Left lobe of liver (tissue), 2 donors: ENCODE measurements at places on chromosomes 2 and 18. TPM values are rescaled to one million over a fixed set of nuclear protein-coding genes. Genes with fewer than 3 reads are reported as not detected.
A peak's percentile ranks its signal among the peaks of the same experiment; 100 is the strongest.

GRCh38 chr2:75606761-75607399 is 39.7 kb upstream of the MRPL19 start:
- DNase-seq: no peak

DNA sequence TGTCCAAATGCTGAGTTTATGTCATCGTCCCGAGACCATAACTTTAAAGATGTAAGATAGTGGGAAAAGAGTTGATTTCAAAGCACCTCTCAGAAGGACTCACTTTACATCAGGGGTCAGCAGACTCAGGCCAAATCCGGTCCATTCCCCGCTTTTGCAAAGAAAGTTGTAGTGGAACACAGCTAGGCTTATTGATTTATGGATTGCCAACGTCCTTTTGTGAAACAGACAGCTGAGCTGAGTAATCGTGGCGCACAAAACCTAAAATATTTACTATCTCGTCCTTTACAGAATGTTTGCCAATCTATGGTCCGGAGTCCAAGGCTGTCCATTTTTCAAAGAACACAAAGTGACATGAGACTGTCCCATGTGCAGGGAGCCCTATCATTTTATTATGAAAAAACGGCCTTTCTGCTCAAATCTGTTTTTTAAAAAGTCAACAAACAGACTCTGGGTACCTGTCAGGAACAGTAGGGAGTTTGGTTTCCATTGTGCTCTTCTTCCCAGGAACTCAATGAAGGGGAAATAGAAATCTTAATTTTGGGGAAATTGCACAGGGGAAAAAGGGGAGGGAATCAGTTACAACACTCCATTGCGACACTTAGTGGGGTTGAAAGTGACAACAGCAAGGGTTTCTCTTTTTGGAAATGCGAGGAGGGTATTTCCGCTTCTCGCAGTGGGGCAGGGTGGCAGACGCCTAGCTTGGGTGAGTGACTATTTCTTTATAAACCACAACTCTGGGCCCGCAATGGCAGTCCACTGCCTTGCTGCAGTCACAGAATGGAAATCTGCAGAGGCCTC is at the start of gene IL1RN:
Gene IL1RN (plus strand): TSS at position 754 of the 801 bp plus-strand sequence. CDS start 27 bp downstream, at position 781.
- DNase-seq: peak; percentile 73

DNA sequence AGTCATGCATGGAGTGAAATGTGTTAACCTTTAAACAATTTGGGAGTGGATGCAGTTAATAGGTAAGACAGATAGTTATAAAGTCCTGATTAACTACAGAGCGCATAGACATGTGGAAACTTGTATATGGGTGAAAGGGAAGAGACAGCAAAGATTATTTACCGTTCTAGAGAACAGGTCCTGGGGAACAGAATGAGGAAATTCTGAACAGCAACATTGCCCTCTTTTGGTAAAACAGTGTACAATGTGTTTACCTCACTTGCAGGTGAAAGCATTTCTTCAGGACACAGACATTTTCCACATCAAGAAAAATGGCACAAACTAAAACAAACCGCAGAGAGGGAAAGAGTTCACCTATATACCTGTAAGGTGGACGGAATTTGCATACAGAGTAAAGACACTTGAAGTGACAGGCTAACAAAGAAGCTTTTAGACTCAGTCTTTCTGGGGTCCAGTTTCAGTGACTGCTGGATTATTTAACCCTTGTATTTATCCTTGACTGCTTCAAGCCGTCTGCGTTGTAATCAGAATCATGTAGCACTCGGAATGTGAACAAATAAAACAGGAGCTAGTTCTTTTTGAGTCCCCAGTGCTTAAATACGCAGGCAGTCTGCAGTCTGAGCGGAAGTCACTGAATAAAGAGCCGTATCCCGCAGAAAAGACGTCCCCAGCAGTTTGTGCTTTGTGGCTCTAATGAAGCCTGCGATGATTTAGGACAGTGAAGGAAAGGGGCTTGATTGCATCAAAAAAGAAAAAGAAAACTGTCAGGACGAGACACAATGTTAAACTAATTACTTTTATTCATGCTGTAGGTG is 364.8 kb upstream of the GALNT5 start:
- no peak for DNase-seq

GRCh38 chr2:237723602-237724001 is 75.0 kb upstream of the RBM44 start:
- DNase-seq: peak; percentile 36

DNA sequence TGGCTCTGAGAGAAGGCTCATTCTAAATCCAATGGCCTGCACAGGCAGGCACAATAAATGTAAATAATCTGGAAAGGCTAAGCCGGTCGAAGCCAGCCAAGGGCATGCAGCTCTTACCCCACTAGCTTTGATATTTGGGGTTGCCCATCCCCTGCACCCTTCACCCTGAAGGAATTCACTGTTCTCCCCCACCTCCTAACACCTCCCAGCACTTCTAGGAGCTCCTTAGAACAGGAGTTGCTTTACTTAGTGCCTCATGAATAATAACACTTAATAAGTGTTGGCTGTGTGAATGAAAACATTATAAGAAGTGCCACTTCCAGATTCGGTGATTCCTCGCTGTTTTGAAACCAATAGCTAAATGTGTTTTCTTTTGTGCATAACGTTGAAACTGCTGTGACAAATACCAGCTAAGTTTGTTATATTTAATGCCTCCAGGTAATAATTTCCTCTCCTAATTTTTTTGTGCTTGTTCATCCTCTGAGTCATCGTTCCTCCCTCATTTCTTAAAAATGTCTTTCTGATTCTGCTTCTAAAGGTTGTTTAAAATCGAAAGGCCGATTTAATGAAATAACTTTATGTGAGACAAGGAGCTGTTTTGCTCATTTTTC is 458.8 kb downstream of the METTL4 start:
- no peak for DNase-seq

DNA sequence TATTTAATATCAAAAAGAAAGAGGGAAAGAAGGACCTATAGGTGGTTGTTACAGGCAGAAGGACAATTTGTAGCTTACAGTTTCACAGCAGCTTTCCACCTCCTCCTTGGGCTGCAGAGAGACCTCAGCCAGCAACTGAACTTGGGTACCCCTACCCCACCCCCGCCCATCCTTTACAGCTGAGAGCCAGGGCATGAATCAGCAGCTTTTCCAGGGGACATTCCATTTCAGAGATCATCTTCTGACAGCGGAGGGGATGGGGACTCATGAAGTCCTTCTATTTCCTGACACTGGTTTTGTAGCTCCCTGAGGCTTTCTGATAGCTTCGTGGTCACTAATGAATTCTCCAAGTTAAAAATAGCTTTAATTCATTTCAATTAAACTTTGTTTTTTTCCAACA is 96.4 kb downstream of the ITGB1BP1 start:
- DNase-seq: no peak

- DNase-seq: no peak
Measured at GRCh38 chr2:25635797-25636196, 37.6 kb downstream of the DTNB start.

DNA sequence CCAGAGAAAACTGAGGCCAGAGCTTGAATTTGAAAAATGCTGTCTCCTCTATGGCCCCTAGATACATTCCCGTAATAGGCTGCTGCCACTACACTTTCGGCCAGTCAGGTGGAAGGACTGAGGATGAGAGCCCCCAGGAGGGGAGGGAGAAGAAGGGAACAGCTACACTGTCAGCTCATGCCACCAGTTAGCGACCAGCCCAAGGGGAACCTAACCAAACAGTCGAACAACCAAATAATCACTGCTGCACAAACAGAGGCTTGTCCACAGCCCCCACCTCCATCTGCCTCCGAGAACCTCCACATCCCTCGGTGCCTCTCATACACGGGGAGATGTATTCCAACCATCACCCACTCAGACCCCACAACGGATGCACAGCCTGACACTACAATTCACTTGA is 7.3 kb downstream of the ZNF516 start:
- no peak for DNase-seq

Gene LIPG
- 89.4 TPM for total RNA-seq
